Stimulated activated CD4-positive, alpha-beta T cell treated with anti-CD3 and anti-CD28 coated beads, TNF-alpha, amount 100 ng/mL, for 24 hours (primary cell): ENCODE measurements at places on chromosomes 1 and 21.

- no peak for DNase-seq
Measured at GRCh38 chr1:212157252-212157651, 121.7 kb downstream of the DTL start.

DNA sequence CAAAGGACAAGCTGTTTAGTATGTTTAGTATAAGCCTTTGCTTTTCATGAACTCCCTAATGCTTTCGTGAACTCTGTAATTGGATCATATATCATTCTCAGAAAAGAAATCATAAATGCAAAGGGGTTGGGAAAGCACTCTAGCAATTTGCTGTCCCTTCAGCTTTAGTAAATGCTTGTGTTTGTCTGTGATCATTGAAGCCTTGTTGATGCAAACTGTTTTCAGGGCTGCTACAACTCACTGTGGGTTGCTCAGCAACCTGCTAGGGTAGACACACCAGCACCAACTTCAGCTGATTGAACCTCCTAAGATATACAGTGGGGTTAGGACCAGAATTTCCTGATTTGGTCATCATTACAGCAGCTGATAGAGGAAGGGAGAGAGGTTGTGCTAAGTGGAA lies 95.0 kb downstream of the SGIP1 start:
- DNase-seq, result no peak

- DNase-seq, result no peak
Measured at GRCh38 chr1:32997381-32997891, 32.8 kb upstream of the RNF19B start.

- no peak for DNase-seq
Measured at GRCh38 chr1:172162236-172162635, 258.2 kb upstream of the C1orf105 start.

DNA sequence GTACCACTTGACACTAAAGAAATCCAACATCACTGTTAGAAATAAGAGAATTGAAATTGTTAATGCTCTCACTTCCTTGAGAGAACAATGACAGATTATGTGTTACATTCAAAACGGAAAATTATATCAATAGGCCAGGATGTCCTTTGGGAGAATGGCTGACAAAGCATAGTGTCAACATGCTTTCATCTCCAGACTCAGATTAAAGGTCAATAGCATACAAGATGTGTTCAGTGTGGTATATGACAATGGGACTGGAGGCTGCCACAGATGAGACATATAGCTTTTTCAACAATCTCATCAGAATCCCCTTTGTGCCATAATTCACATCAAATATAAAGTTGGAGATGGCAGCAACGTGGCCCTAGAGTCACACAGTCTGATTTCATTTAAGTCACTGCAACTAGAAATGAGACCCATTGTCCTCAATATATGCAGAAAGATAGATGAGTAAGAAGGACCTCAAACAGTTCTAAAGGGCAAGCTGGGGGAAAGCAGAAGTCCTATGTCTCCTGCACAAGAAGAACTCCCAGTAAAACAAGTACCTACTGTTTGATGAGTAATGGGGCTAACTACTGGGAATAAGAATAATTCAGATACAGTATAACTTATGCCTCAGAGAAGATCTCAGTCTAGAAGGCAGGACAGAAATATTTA lies 327.9 kb downstream of the TTLL7 start:
- DNase-seq, result no peak

- no peak for DNase-seq
Measured at GRCh38 chr1:1858382-1859086, 32.4 kb downstream of the GNB1 start.

- DNase-seq, result no peak
Measured at GRCh38 chr1:207002724-207003146, 29.8 kb downstream of the C1orf116 start.

- no peak for DNase-seq
Measured at GRCh38 chr1:157137408-157138219, 581 bp downstream of the ETV3 start.

DNA sequence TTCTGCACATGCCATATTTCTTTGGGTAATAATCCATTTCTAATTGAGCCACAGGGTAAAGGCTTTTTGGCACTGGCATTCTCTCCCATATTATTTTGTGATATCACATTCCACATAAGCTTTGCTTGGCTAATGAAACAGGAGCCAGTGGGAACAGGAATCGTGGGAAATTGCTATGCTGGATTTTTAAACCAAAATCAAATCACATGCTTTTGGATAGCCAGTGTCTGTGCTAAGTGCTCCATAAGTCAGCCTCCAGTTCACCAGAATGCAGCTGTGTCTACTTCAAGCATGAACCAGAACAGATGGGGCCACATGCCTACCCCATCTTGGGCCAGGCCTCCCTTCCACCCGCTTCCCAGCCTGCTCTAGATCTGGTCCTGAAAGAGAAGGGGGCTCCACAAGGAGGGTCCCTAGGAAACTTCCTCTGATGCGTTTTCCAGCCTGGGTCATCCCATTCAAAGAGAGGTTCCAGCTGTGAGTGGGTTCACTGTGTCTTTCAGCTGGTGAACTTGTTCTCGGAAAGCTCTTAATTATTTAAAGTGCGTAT lies 131.2 kb upstream of the COA6 start:
- DNase-seq, result no peak

DNA sequence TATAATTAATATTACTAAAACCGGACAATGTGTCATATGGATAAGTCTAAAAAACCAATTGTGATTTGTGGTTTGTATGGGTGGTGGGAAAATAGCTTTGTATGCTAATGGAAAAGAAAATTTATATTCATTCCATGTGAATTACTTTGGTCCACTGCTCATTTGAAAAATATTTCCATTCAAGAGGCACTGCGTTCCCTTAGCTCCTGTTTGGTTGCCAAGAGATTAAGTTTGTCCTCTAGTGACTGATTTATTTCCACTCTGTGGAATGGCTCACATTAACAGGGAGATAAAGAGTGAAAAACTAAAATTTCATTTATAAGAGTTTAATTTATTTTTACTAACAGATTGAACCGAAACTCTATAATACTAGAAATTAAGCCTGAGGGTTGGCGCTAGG lies 744.1 kb upstream of the CHRM3 start:
- DNase-seq, result no peak

GRCh38 chr1:168138134-168138533 lies 1.4 kb upstream of the GPR161 start:
- DNase-seq, result no peak

GRCh38 chr1:5979536-5980313 lies 12.5 kb downstream of the NPHP4 start:
- DNase-seq, result no peak

DNA sequence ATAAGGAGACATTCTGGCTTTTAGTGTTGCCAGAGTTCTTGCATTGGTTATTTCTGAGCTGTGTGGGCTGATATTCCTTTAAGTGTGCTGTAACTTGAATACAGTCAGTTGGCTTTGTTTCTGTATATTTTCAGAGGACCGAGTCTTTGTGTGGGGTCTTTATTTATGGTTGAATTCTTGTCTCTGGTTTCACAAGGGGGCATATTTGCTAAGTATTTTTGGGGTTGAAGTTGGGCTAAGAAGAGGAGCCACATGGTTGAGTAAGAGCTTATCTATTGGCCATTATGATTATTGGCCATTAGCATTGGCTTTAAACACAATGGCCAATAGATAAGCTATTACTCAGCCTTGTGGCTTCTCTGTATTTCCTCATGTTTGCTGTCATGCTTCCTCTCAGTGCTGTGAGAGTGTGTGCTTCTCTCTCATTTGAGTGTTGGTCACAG lies 26.3 kb upstream of the PTGFR start:
- no peak for DNase-seq
